ENCODE measurements at places on chromosomes 3 and 15. TPM values are rescaled to one million over a fixed set of nuclear protein-coding genes. Genes with fewer than 3 reads are reported as not detected.

Gene IGSF10
- total RNA-seq: 61.5 TPM

DNA sequence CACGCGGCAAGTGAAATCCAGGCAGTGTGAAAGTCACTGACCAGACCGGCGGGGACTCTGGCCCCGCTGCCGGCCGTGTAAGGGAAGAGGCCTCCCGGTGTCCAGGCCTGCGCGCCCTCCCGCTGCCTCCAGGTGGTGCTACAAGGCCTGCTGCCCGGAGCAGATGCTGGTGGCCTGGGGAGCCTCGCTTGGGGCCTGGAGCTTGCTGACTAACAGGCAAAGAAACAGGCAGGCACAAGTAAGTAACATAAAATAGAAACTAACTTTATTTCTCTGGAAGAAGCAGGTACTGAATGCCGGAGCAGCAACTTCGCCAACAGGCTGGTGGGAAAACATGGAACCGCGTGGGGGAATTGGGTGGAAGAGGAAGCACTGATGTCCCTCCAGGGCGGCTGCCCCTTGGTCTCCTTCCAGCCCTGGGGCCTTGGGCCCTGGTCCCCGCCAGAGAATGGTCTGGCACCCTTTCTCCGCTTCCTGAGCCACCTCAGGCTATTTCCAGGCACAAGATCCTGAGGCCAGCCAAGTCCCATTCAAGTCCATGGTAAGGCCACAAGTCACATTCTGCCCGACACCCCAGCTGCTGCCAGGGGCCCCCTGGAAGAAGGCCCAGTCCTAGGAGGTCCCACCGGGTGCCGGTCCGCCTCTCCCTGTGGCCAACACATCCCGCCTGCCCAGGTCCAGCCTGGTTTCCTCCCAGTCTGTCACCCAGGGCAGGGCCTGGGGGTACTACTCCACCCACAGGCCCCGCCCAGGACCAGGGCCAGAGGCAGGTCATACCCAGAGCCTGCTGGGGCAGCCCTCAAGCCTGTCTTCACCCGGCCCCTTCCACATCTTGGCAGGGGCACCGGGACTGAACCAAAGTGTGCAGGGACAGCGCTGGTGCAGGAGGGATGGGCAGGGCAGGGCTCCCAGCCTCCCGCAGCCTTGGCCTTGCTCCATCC is 45.0 kb downstream of the TNK2 start:
- peak; percentile 45 for DNase-seq

DNA sequence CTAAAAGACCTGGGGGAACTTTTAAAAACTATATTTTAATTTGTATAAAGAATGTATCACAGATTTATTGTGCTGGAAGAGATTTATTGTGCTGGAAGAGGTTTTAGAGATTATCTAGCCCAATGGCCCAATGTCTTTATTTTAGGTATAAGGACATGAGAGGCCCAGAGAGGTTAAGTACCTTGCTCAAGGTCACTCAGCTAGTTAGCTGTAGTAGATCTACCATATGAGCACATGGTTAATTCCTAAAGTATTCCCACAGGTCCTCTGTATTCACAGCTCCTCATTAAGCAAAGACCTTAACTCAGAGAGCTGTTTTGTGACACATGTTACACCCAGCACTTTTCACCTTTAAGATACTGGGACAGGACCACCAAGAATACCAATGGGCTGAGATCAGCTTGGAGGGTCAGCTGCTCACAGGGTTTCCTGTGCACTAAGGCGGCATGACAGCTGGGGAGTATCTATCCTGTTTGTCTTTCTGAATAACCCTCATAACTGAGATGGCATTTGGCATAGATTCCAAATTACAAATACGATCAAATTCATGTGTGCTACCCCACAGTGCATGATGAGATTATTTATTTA is 143.1 kb upstream of the TBL1XR1 start:
- DNase-seq: no peak

DNA sequence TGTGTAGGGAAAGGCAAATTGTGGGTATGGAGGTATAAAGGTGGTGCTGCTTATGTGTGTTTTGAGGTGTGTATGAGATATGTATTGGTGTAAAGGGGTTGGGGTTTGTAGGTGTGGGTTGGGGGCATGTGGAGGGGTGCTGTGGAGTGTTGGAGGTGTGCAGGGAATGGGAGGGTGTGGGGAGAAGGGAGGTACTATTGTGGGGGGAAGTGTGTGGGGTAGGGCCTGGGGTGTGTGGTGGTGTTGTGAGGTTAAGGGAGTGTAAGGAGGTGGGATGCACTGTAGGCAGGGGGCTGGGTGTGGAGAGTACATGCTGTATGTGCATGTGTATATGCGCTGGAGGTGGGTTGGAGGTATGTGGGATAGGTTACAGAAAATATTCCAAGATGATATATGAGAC is 15.7 kb downstream of the CCDC12 start:
- no peak for DNase-seq

GRCh38 chr3:17423786-17424536 is 318.5 kb downstream of the TBC1D5 start:
- peak; percentile 23 for DNase-seq
